Stimulated activated CD8-positive, alpha-beta memory T cell treated with anti-CD3 and anti-CD28 coated beads, Interleukin-2, amount 100 ng/mL, for 48 hours (primary cell): ENCODE measurements at places on chromosomes 6 and 20.

DNA sequence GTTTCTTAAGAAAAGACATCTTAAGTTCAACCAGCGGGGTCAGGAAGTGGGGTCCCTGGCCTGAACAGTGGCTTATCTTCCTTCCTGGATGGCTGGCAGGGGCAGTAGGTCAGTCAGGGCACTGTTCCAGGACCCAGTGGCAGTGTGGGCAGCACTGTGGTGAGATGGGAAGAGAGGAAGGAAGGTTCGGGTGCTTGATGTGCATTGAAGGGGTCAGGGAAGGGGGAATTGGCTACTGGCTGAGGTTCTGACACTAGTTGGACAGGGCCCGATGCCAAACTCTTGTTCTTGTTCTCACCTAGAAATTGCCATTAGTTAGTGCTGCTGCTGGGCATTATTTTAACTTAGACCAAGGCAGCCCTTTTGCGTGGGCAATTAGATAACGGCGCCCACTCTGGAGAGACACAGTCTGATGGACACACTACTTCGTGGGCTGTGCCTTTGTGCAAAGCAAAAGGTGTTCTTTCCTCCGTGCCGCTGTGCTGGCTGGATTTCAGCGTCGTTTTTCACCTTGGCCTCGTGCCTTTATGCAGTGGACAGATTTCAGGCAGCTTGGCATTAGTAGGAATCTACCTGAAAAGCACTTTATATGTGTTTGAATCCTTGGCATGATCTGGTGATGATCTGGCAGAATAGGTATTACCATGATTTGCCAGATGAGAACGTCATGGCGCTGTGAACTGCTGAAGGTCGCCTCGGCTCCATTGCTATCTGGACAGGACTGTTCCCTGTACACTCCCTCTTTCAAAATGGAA is 30.3 kb downstream of the UTRN start:
- DNase-seq = no peak

DNA sequence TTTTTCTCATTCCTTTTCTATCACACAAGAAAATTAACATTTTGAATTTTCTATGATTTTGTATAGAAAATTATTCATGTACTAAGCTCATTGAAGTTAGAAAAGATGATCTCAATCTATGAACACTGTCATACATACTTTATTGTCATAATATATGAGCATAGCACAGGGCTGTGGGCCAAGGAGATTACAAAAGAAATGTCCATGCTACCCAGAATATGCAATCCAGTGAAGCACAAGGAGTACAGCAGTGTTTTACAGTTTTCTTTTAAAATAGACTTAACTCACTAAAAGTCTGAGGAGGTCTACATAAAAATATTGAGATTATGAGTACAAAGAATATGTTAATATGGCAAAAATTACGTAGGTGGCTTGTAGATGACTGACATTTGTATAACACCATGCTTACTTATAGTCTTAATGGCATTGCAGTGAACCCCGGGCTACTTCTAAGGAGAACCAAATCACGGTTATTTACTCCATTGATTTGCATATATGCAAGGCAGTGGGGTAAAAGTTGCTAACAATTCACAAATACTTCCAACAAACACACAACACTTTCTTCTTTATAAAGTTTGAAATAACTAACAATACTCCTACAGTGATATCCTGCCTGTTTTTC is 257.1 kb downstream of the BCKDHB start:
- no peak for DNase-seq

DNA sequence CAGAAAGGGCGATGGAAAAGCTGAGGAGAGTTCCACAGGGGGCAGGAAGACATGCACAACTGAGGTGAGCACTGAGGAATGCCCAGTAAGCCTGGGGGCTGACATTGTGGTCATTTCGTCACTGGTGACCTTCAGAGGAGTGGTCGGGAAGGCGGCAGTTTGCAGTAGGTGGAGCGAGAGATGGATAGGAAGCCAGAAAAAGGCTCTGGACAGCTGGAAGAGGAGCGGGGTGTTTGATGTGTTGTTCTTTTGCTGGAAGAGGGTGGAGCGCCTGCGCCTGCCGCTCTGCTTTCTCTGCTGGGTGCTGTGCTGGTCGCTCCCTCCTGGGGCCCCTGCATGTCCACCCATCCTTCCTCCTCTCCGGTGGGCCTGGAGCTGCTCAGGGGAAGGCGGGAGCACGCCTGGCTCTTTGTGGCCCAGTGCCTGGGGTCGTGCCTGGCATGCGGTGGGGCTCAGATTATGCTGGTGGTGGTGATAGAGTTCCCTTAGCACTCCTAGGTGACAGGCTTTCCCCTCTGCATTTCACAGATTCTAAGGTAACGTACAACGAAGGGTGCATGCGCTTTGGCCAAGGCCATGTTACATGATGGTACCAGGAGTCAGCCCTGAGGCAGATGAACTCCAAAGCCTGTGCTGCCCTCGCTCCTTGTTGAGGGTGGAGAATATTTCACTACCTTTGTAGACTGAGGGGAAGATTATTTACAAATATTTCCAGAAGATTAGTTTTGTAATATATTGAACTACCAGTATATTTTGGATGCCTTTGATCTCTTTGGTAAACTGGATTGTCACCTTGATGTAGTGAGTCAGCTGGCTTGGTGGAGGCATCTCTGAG is 20.9 kb downstream of the ARID1B start:
- no peak for DNase-seq

DNA sequence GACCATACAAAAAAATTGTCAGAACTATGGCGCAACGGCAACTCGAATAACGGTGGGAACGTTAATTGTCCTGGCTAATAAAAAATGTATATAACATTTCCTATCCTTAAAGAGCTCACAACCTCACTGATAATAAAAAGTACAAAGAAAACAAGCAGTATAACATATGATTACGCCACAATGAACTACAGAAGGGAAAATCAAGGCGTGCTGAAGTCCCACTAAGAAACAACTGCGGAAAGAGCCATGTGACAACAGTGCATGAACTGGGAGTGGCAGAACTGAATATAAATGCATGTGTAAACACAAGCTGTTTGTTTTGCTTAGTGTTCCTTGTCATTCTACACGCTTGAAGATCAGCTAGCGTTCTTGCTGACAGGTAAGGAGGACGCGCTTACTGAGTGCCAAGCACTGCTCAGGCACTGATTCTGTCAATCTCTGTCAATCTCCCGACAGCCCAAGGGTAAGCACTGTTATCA is 466 bp upstream of the PSMB1 start:
- DNase-seq = no peak

GRCh38 chr6:115551527-115551926 is 509.2 kb downstream of the FRK start:
- no peak for DNase-seq

- no peak for DNase-seq
Measured at GRCh38 chr20:40443753-40444152, 245.3 kb downstream of the MAFB start.

DNA sequence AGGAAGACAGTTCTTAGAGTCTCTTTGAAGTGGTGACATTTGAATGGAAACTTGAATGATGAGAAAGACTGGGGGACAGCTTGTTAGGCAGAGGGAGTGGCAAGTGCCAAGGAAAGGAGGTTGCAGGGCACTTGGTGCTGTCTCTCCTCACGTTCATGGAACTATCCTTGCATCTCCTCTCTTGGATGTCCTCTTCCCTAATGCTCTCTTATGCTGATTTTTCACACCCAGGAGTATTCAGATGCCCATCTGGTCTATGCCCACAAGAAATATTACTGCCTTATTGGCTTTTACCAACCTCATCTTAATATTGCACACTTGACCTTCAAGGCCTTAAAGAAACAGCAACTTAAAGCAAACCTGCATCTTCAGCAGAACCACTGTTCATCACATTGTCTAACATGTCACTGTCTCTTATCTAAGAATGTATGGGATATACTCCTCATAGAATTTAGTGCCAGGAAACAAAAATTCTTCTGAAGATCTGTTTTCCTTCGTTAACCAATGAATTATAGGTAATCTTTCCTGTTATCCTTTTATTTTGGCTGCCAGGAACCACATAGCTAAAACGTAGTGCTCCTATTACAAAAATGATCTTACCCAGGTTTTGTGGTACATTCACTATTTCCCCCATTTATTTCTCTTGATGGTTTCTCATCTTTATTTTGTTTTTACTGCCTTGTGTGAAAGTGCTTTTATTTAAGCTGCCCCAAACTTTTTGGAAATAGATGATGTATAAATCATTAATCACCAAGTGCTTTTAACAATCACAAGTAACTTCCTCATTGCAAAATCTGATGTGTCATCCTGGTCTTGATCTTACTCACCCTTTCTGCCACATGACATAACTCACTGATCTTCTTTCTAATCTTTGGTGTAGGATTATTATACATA is 12.8 kb downstream of the RGS17 start:
- no peak for DNase-seq

DNA sequence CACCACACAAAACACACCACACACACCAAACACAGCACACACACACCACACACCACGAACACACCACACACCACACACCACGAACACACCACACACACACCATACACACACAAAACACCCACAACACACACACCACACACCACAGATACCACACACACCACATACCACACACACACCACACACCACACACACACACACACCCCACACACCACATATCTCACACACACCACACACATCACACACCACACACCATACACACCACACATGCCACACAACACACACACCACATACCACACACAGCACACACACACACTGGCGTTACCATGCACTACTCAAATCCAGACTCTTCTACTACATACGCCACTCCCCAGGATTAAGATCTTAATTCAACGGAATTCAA is 118.9 kb upstream of the THBS2 start:
- DNase-seq = no peak

- no peak for DNase-seq
Measured at GRCh38 chr6:106053484-106054205, 32.5 kb upstream of the PRDM1 start.

GRCh38 chr6:11769811-11770545 is 8.6 kb downstream of the ADTRP start:
- DNase-seq = no peak

GRCh38 chr6:95599706-95600105 is 22.4 kb downstream of the MANEA start:
- DNase-seq = no peak

- DNase-seq = no peak
Measured at GRCh38 chr6:106475284-106475683, 114.8 kb downstream of the CRYBG1 start.

GRCh38 chr20:4937407-4938319 is 63.6 kb downstream of the SLC23A2 start:
- no peak for DNase-seq

DNA sequence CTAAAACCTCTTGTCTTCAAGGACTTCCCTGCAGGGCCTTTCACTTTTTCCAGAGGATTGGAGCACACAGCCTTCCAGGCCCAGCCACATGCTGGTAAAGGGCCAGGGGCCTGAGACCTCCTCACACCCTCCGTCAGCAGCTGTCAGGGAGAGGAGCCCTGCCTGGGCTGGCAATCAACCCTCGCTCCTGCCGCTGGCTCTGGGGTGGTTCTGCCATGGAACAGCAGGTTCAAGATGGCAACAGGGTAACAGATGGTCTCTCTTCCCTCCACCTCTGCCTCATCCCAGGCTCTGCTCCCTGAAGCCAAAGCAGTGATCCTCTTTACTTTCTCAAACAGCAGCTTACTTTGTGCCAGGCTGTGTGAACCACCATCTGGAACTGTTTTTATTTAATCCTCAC is 23.8 kb downstream of the PCNA start:
- no peak for DNase-seq

- no peak for DNase-seq
Measured at GRCh38 chr20:9290331-9290730, 221.4 kb downstream of the PLCB4 start.

DNA sequence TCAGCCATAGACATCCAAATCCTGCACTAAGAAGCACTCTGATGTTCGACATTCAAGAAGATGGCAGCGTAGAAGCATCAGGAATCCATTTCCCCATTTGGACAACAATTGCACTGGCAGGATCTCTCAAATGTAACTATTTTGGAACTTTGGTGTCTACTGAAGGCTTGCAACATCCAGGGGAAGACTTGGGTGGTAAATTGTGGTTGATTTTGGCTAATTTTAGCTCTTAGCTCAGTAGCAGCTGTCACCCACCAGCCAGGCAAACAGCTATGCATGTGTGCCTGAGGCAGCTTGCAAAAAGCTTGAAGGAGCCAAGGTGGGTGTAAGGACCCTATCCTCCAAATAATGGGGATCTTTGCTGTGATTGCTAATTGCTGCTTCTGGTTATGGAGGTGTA is 35.1 kb upstream of the PPP1R3G start:
- DNase-seq = no peak

GRCh38 chr20:61951695-61952533 is 113.8 kb downstream of the TAF4 start:
- DNase-seq = no peak

- DNase-seq = peak; percentile 13
Measured at GRCh38 chr20:35660122-35660937, 4.4 kb downstream of the CPNE1 start.

- no peak for DNase-seq
Measured at GRCh38 chr20:59144179-59144830, 19.3 kb upstream of the ZNF831 start.

GRCh38 chr20:3209946-3210317 is 634 bp downstream of the ITPA start:
- DNase-seq = no peak

DNA sequence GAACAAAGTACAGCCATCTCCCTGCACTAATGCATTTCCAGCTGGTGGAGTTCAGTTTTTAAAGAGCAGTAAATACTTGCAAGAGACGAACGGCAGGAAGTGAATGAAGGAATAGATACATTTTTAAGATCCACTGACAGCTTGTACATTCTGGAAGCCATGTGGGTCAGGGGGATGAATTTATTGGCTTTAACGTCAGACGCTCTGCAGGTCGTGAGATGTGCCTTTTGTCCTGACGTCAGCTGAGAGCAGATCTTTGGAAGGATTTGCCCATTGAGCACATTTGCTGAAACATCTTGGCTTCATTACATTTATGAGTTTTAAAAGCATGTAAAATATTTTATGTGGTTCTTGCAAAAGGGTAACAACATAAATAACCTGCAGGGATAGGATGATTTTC is 29.5 kb upstream of the SALL4 start:
- no peak for DNase-seq

- no peak for DNase-seq
Measured at GRCh38 chr6:117494694-117495318, 12.3 kb downstream of the DCBLD1 start.

GRCh38 chr6:31042806-31043205 is 32.5 kb downstream of the MUC22 start:
- DNase-seq = no peak
